ENCODE measurements at places on chromosomes 6 and 20. TPM values are rescaled to one million over a fixed set of nuclear protein-coding genes. Genes with fewer than 3 reads are reported as not detected.
A peak's percentile ranks its signal among the peaks of the same experiment; 100 is the strongest.

The TDP2 gene
- 55.3 TPM for total RNA-seq

The SLC17A1 gene
- not detected for total RNA-seq

The GABRR1 gene
- not detected for total RNA-seq

The TFEB gene
- total RNA-seq = 12.0 TPM

The ADGB gene
- not detected for total RNA-seq

The UCKL1 gene
- total RNA-seq = 27.5 TPM

The CENPQ gene
- total RNA-seq = 12.0 TPM

The FILIP1 gene
- not detected for total RNA-seq

The HLA-DQB1 gene
- 25.5 TPM for total RNA-seq

The BPIFB4 gene
- not detected for total RNA-seq

The PROKR2 gene
- not detected for total RNA-seq

- no peak for ATAC-seq
Observed at GRCh38 chr6:57257911-57258541, 35.9 kb upstream of the RAB23 start.

GRCh38 chr6:157281570-157281969, 41.7 kb downstream of the TMEM242 start:
- peak; percentile 45 for ATAC-seq

DNA sequence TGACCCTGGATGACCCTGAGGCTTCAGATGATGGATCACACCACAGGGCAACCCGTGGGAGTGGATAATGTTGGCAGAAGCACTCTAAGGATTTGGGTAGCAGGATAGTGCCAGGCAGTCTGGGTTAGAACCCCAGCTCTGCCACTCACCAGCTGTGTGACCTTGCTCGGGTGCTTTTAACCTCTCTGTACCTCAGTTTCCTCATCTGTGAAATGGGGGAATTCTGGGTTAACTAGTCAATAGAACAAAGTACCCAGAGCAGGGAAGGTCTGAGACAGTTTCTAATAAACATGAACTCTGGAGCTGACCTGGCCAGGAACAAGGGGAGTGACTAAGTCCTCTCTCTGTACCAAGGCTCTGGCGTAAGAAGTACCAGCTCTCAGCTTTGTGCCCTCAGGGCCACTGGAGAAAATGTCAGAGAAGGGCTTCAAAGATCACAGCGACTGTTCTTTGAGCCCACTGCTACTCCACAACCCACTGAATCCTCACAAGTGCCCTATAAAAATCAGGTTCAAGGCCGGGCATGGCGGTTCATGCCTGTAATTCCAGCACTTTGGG, 14.7 kb upstream of the NOL4L start:
- no peak for ATAC-seq

- no peak for ATAC-seq
Observed at GRCh38 chr20:53434662-53435061, 159.0 kb downstream of the ZNF217 start.

GRCh38 chr6:41500561-41500960, 45.6 kb upstream of the FOXP4 start:
- no peak for ATAC-seq

DNA sequence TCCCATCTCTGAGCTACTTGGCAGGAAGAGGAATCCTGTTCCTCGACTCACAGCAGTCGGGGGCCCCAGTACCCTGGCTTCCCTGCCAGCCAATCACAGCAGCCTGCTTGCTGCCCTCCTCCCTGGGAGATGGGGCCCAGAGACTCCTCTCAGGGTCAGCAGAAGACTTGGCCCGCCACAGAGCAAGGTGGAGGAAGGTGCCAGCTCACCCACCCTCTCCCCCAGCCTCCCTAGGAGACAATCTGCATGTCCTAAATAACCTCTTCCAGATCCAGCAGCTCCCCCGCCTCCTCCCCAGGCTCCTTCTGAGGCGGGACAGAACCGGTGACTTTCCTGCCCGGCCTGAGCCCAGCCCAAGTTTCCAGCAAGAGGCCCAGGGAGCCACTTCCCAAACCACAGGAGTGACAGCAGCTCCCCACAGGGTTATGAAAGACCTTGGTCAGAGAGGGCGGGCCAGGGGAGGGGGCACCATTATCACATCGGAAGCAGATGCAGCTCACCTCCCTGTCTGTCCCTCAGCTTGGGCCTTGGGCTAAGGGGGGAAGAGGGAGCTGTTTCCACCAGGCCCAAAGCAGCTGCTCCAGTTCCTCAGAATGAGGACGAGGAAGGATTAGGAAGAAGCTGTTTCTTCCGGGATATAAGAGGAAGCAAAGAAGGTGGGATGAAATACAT, 2.3 kb downstream of the CCND3 start:
- ATAC-seq = peak; percentile 15

DNA sequence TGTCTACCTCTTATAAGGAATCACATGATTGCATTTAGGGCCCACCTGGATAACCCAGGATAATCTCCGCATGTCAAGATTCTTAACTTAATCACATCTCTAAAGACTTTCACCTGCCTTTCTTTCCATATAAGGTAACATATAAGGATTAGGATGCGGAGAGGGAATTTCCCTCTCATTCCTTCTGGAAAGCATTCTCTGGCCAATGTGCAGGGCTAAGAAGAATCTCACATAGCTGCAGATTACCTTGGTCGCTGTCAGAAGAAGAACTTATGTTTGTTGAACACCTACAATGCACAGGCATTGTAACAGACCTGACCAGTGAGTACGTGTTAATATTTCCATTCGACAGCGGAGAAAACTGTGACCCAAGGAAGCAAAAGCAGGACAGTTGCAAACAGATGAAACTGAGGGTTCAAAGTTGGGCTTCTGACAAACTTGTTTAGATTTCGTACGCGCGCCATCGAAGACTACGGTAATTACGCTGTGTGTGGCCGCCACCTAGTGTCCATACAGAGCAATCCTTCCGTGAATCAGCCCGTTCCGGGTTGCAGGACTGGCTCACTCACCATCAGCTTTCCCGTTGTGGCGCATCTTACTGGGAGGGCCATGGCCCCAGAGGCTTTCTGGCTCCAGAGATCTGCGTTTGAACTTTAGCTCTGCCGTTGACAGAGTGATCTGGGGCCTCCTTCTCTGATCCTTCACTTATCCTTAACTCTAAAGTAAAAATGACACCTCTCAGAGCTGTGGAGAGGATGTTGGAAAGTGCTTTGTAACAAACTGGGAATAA, 9.5 kb downstream of the C20orf202 start:
- peak; percentile 57 for ATAC-seq

DNA sequence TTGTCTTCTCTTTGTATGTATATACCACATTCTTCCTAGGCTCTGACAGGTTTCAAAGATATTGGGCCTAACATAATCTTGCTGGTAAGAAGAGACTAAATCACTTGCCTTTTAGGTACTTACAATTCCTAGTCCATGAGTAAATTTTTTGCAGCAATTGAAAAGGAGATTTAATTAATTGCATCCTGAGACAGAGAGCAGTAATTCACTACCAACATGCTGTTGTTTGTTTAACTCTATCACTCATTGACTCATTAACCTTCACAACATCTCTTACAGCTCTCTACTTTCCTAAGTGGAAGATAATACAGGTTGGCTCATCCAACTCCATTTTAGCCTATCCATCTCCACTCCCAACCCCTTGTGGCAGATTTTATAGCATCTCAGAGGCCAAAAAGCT, 280.4 kb downstream of the ALDH8A1 start:
- ATAC-seq = no peak

- no peak for ATAC-seq
Observed at GRCh38 chr6:1737463-1738311, 128.0 kb downstream of the FOXC1 start.

Measured in activated T-helper 17 cell treated with anti-CD3 and anti-CD28 coated beads, Interleukin-2, amount 50 U/mL, for 72 hours (primary cell).